ENCODE measurements at places on chromosomes 4 and X.

DNA sequence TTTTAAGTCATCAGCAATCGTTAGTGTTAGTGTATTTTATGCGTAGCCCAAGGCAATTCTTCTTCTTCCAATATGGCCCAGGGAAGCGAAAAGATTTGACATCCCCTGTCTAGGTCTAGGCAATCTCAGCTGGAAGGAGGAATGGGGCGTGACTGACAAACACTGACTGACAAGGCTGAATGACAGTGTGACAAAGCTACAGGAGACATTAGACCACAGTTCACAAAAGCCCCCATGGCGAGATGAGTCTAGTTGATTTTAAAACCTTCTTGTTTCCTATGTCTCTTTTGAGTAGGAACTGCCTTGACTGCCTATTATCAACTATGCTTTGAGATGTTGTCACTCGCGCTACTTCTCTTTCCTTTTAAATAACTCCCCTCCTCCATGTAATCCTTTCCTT, 42.3 kb downstream of the QRFPR start:
- no peak for DNase-seq

- no peak for DNase-seq
Observed at GRCh38 chr4:137660211-137660610, 127.9 kb upstream of the PCDH18 start.

- no peak for DNase-seq
Observed at GRCh38 chrX:47814851-47815250, 21.9 kb upstream of the ZNF81 start.

- peak; percentile 77 for DNase-seq
Observed at GRCh38 chrX:68938244-68939004, 109.6 kb downstream of the EFNB1 start.

DNA sequence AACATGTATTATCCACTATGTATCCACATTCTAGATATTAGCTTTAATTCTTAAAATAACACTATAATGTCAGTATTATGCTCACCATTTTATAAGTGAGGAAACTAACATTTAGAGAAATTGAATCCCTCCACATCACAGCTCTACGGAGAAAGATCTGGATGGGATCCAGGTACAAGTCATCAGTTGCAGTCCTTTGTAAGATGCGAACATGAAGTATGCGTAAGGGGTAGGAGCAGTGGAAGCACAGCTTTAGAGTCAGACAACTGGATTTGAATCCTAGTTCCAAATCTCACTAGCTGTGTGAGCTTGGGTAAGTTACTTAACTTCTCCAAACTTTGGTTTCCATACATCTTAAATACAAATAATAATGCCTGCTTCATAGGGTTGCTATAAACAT, 162.5 kb downstream of the ATP10D start:
- DNase-seq = no peak

- DNase-seq = no peak
Observed at GRCh38 chrX:102669526-102669925, 18.2 kb downstream of the GPRASP1 start.

GRCh38 chrX:71504346-71504745, 28.6 kb upstream of the OGT start:
- no peak for DNase-seq

- DNase-seq = peak; percentile 0
Observed at GRCh38 chrX:51834076-51834475, 59.3 kb upstream of the MAGED1 start.

DNA sequence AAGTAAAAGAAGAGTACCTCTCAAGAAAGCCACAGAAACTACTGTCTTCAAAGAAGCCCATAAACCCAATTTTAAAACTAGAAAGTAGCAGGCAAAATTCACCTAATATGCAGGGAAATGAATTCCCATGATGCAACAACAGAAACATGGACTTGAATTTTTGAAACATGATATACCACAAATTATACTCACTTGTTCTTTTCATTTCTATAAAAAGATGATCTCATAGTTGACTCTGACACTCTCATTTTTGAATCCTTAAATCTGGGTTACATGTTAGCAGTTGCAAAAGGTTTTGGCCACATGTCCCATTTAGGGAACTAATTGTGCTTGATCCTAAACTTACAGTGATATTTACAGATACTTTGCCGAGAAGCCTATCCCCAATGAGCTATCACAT, 1130.8 kb downstream of the FAT4 start:
- DNase-seq = peak; percentile 40

GRCh38 chr4:115453416-115453815, 340.0 kb upstream of the NDST4 start:
- DNase-seq = peak; percentile 63

GRCh38 chr4:7767966-7768365, 171.7 kb downstream of the AFAP1 start:
- DNase-seq = no peak

GRCh38 chrX:87900320-87900908, 382.8 kb downstream of the KLHL4 start:
- DNase-seq = peak; percentile 17

DNA sequence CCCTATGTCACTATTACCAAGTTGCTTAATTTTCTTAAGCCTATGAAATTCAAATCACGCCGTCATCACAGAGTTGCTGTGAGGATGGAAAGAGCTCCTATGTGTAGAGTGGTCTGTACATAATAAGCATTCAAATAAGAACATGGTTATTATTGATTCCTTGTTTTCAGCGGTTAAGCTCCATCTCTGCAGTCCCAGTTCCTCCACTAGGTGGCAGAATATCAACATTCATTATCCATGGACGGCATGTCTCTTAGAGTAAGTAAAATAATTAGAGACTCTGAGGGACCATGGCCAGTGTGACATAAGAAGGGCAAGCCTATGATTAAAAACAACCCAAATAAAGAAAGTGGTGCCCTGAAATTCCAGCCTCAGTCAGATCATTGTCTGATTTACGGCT, 132.5 kb upstream of the NHS start:
- DNase-seq = peak; percentile 58
